NCI-H1417 treated with DMSO at 0.1 percent for 48 hours (cell line): ENCODE measurements at places on chromosomes 7 and 10.

GRCh38 chr7:24665564-24666294 lies 91.5 kb downstream of the GSDME start:
- DNase-seq = peak; percentile 56

- no peak for DNase-seq
Observed at GRCh38 chr7:14069961-14070360, 80.5 kb upstream of the ETV1 start.

- no peak for DNase-seq
Observed at GRCh38 chr7:132666774-132667172, 90.5 kb upstream of the PLXNA4 start.

GRCh38 chr10:30455816-30456215 lies 21.8 kb downstream of the MAP3K8 start:
- DNase-seq = no peak

- DNase-seq = no peak
Observed at GRCh38 chr7:29342761-29343160, 148.2 kb downstream of the CHN2 start.

- no peak for DNase-seq
Observed at GRCh38 chr10:72819053-72819452, 74.5 kb upstream of the OIT3 start.

- DNase-seq = no peak
Observed at GRCh38 chr7:157234271-157234670, 95.5 kb downstream of the UBE3C start.

DNA sequence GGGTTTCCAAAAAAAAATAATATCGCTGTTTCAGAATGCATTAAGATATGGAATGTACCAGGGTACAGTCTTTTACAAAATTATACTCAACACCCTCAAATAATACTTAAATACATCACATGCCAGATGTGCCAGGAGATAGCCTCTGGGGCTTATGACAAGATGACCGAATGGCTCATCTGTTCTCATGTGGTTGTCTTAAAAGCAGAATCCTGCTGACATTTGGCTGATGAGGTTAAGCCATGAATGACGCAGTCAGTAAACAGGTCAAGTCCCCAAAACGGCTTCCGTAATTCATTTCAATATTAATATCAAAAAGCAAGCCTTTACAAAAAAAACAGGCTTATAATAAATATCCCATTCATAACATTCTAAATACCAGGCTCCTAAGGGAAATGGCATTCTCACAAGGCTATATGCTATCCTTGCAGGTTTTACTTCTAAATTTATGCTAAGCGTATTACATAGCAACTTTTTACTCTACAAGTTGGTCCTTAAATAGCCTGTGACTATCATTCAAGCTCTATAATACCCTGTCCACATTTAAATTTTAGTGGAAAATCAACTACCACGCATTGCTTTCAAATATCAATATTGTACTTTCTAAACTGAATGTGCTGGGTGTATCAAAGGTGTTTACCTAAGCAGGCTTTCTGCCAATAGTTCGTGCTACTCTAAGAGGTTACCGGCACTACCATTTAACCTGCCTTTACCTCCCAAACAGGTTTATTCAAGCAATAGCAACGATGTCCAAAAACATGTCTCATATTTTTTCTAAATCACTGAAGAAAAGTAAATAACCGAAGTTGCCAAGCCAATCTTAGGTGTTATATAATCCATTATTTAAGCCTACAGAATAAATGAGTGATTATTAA lies 15.6 kb downstream of the SMURF1 start:
- DNase-seq = no peak

DNA sequence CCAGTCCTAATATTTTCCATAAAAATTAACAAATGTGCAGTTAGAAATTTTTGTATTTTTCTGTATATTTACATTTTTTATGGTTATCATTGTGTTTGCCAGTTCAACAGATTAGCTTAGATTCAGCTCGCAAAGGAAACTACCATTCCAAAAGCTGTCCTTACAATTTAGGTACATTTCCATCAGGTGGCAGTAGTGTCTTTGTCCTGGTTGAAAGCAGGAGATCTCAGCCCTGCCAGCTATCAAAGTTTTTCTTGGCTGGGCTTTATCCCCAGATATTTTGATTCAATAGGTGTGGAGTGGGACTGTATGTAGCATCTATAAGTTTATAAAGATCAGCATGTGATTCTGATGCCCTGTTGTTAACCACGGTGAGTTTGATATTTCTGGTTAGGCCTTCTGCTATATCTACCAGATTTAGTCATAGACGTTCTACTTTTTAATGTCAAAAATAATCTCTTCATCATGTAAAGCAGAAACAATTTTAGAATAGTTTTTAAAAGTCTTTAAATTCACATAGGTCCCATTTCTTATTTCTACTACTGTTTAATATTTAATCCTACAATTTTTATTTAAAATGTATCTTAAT lies 15.5 kb upstream of the ICA1 start:
- DNase-seq = no peak

DNA sequence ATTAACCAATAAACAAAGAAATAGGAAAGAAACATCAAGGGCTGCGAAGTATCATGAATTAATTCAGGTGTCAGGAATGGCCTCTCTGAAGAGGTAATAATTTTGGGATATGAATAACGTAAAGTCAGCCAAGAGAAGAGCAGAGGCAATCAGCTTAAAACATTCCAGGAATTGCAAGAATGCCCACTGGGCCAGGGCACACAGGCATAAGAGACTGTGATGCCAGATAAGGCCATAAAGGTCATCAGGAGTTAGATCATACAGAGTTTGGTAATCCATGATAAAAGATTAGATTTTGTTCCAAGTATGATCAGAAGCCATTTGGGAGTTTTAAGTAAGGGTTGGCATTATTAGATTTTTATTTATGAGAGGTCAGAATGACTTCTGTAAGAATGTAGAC lies 53.2 kb upstream of the ABCB4 start:
- no peak for DNase-seq

- no peak for DNase-seq
Observed at GRCh38 chr10:89926736-89927135, 225.3 kb downstream of the KIF20B start.

DNA sequence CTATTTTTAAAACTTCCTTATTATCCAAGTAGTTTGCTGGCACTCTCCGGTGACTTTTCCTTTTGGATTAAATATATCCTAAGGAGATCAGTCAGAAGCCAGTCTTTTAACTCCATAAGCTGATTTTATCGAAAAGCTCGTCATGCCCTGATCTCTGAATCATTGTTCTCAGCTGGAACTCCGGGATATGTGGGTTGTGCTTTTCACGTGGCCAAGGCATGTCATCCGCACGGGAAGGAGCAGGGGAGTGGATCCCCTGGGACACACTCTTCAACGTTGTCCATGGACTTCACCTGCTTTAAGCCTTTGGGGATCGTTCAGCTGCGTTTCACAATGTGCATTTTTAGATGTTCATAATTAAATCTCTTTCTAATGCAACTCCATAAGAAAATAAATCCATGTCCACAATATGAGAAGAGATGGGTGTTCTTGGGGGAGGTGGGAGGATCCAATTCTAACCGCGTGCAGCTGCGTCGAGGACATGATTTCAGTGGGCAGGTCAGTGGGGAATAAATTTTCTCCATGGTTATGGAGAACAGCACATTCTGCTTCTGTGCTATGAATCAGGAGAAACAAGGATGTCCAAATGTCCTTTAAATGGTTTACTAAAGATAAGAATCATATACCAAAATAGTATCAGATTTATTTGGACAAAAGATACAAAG lies 229.5 kb upstream of the ADARB2 start:
- DNase-seq = no peak

DNA sequence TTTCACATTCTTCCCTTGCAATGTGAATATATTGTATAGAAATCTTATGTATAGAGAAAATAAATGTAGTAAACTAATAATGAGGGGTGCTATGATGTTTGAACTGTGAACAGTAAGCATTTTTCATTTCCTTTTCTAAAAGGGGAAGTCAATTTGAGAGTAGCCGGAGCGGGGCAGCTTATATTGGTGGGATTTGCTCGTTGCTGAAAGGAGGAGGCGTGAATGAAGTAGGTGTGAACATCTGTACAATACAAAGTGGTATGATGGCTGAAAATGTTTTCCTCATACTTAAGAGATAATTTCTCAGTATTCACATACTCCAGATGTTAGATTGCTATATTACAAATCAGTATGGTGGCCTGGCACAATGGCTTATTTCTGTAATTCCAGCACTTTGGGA lies 87.1 kb downstream of the SRI start:
- no peak for DNase-seq

DNA sequence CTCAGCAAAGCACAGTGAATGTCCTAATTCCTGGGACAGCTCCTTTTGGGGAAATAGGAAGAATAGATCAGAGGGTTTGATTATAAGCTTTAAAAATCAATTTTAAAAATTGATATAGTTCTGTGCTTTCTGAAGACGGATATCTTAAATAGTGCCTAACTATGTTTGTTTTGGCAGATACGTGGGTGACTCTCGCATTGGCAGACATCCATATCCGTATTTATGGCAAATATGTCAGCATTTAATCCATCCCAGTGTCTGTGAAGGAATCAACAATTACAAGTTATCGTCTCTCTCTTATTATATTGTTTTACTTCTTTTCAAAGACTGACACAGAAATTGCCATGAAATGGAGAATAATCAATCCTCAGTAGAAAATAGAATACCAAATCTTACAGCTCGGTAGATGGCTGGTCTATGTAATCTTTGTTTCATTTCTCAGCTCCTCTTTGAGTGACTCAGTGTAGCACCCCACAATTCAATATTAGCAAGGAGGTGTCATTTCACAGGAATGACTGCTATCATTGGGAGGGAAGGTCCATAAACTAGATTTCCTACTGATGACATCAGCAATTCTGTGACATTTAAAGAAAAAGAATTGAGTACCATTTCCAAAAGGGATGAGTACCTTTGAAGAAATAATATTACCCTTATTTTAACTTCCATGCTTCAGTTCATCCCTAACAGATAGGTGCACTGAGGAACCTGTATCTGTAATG lies 186.4 kb upstream of the NFE2L3 start:
- DNase-seq = no peak

- no peak for DNase-seq
Observed at GRCh38 chr10:30984563-30985328, 46.9 kb downstream of the ZNF438 start.

DNA sequence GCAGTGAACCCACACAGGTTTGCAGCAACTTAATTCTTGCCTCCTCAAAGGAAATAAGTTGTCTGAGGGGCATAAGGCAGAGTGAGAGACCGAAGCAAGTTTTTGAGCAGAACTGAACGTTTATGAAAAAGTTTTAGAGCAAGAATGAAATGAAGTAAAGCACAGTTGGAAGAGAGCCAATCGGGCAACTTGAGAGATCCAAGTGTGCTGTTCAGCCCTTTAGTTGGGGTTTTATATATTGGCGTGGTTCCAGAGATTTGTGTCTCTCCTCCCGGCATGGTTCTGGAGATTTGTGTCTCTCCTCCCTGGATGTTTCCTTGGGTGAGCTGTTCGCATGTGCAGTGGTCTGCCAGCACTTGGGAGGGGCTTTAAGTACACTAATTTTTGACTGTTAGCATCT lies 141.4 kb upstream of the DGKB start:
- no peak for DNase-seq

- no peak for DNase-seq
Observed at GRCh38 chr7:82521906-82522445, 78.4 kb upstream of the CACNA2D1 start.

GRCh38 chr7:36198854-36199266 lies 45.8 kb downstream of the EEPD1 start:
- DNase-seq = no peak

GRCh38 chr10:51653025-51653424 lies 46.4 kb downstream of the CSTF2T start:
- DNase-seq = no peak

GRCh38 chr10:66760941-66761340 lies 164.9 kb upstream of the LRRTM3 start:
- DNase-seq = no peak

GRCh38 chr7:29030781-29031275 lies 72.7 kb upstream of the TRIL start:
- no peak for DNase-seq

DNA sequence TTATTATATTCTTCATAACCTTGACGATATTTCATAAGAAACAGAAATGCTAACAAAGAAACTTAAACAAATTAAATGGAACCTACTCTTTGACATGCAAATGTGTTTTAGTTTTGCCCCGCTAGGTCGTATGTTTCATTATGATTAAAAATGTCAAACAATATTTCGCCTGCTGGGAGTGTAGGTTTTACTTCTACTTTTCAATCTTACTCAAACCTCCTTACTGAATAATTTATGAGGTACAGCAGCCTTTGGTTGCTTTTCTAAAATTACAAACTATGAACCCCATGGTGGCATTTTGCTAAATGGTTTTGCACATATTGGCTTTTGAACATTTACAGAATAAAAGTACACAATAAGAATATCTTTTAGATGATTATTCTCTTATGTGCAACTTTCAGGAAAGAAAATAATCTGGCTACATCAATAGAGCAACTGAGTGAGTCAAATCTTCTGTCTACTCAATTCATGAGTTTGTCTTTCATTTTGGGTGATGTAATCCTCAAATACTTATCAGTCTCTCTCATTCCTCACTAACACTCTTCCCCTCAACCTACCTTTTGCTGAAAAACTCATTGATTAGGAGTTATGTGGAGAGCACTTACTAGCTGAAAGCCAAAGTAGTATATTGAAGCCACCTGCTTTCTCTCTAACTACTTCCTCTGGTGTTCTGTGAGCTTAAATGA lies 1226.4 kb downstream of the XPNPEP1 start:
- DNase-seq = no peak

GRCh38 chr7:149624006-149624405 lies 126.4 kb upstream of the ZNF746 start:
- no peak for DNase-seq

- DNase-seq = no peak
Observed at GRCh38 chr10:49351669-49352068, 44.2 kb downstream of the DRGX start.
